Stimulated activated CD4-positive, alpha-beta T cell treated with anti-CD3 and anti-CD28 coated beads, Interleukin-4, amount 100 ng/mL, for 48 hours (primary cell): ENCODE measurements at places on chromosomes 6 and 20.

DNA sequence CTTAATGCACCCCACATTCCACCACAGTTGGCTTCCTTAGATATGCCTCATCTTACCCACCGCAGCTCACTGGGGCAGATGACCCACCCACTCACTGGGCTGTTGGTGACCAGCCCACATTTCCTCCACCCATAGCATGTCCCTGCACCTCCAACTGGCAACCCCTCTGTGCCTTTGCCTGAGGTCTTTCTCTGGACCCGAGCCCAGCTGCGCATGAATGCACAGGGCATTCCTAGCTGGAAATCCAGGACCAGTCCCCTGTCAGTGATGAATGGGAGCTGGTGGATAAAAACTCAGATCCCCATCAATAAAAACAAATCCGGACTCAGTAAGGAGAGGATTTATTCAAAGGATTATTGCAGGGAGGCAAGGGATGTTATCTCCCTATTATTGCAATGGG lies 75.0 kb downstream of the ISM1 start:
- no peak for DNase-seq

DNA sequence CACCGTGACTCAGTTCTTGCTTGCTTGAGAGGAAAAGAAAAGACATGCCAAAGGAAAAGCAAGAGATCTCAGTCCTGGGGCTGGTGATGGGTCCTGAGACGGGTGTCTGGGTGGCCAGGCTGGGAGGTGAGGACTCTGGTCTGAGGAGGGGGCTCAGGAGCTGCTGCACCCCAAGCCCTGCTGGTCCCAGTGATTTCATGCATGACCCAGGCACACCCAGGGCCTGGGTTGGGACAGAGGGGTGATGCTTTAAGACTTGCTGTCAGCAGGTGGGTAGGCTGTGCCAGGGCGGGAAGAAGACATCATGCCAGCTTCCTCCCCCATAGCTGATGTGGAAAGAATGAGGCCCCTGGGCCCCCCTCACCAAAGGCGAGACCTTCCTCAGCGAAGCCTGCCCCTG lies 65.1 kb upstream of the PMEPA1 start:
- no peak for DNase-seq

- DNase-seq: no peak
Measured at GRCh38 chr6:35197196-35197595, 16.6 kb upstream of the SCUBE3 start.

GRCh38 chr6:161168281-161168891 lies 105.5 kb downstream of the AGPAT4 start:
- no peak for DNase-seq

- no peak for DNase-seq
Measured at GRCh38 chr6:44048277-44048676, 79.0 kb downstream of the MRPL14 start.

- DNase-seq: no peak
Measured at GRCh38 chr20:824490-824889, 9.0 kb upstream of the FAM110A start.

DNA sequence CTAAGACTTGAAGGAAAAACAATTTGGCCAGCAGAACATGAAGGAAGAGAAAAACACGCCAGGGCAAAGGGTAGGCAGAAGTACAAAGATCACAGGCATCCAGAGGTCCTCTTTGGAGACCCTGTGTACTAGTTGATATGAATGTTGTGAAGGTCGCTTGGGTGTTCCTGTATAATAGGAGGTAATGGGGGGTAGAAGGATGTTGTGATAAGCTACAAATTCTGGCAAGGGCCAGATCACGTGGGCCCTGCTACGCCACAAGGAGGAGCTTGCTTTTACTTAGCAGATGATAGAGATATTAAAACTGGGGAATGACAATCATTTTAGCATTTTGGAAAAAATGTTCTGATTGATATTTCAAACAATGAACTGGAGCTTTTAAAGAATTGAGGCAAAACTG lies 878 bp upstream of the HLA-DMA start:
- no peak for DNase-seq

- DNase-seq: no peak
Measured at GRCh38 chr6:157104803-157105202, 218.5 kb downstream of the TMEM242 start.

DNA sequence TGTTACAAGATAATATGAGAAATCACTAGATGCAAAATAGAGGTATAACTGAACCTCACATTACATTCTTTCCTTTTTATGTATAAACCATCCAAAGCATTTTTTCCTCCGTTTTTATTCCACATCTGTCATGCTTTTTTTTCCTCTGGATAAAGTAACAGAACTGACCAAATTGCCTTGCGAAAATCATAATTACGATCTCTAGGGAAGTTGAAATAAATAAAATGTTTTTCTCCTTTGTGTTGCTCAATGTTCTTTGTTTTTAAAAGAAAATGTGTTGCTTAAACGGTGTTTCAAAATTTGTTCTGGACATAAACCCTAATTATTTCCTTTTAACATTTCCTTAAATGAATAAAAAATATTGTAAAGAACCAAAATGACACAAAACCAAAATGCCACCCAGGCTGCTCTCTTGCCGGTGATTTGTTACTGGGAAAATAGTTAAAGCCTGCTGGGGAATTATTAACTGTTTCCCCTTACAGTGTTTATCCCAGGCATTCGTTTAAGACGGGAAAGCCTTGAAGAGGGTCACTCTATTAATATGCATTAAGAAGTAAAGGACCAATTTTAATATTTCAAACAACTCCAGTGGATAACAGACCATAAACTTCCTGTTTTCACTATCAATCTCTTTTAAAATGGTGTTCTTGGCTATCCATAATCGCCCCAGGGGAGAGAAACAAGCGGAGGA lies 1.7 kb upstream of the ADGRB3 start:
- DNase-seq: no peak
